Fibroblast of the aortic adventitia (primary cell): ENCODE measurements at places on chromosomes 3 and 15.

DNA sequence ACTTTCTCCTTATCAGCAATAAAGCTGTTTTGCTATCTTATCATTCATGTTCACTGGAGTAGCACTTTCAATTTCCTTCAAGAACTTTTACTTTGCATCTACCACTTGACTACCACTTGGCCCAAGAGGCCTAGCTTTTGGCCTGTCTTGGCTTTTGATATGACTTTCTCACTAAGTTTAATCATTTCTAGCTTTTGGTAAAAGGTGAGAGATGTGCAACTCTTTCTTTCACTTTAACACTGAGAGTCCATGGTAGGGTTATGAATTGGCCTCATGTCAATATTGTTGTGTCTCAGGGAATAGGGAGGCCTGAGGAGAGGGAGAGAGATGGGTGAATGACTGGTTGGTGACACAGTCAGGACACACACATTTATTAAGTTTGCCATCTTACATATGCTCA is 31.0 kb upstream of the FAM3D start:
- DNase-seq = no peak

DNA sequence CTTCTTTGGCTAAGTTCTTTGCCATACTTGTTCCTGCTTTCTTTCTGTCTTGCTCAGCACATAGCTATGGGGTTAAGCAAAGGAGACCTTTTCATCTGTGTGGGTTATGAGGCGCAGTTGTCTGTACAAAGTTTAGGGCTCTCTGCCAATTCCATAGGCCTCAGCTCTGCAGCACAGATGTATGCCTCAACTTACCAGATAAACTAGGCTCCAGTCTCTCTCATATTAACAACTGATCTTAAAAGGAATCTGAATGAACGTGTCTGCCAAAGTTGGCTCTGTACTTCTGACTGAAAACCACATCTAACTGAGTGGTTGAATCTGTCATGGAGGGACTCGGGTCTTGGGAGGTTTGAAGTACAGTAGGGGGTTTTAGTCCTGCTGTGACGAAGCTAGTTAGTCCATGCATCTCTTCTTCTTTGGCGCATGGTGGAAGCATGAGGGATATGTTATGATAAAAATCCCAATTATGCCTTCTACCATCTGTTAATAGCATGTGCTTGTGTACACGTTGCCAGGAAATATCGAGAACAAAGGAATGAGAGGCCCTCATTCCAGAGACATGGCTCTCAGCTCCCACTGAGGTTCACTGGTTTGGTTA is 114.6 kb upstream of the TSC22D2 start:
- DNase-seq = peak; percentile 32

DNA sequence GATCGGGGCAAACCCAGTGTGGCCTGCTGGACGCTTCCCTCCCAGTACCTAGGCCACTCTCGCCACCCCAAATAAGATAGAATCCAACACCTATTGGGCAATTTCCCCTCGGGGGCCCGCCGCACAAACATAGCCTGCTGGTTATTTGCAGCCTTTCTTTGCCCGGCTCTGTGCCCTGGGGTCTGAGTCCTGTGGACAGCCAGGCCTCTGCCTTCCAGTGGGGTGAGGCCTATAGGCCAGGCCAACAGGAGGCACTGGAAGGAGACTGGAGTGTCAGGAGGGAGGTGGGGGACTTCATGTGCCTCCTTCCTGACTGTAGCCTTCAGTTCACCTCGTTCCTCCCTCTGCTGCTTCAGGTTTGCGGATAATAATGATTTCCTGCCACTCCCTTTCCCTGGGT is 47.4 kb upstream of the LDHAL6B start:
- DNase-seq = no peak

GRCh38 chr15:57100136-57100539 is 181.7 kb downstream of the TCF12 start:
- DNase-seq = no peak

- DNase-seq = no peak
These were observed 11.8 kb upstream of the PIAS1 start for GRCh38 chr15:68042156-68042854.
